ENCODE measurements at places on chromosomes 12 and 14.

DNA sequence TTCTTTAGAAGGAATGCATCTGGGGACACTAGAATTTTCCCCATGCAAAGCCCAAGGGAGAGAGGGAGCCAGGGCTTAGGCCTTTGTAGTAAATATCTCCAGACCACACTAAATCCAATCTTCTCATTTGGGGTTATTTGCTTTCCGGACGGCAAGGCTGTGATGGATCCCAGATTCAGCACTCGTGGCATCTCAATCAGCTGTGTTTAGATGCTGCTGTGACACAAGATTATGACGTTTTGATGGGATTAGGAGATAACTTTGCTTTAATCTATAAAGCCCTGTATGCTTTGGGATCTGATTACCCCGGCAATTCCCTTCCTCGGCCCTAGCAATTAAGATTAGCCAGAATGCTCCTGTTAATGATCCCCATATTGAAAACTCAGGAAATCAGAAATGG lies 686.7 kb upstream of the TBX3 start:
- DNase-seq = no peak

DNA sequence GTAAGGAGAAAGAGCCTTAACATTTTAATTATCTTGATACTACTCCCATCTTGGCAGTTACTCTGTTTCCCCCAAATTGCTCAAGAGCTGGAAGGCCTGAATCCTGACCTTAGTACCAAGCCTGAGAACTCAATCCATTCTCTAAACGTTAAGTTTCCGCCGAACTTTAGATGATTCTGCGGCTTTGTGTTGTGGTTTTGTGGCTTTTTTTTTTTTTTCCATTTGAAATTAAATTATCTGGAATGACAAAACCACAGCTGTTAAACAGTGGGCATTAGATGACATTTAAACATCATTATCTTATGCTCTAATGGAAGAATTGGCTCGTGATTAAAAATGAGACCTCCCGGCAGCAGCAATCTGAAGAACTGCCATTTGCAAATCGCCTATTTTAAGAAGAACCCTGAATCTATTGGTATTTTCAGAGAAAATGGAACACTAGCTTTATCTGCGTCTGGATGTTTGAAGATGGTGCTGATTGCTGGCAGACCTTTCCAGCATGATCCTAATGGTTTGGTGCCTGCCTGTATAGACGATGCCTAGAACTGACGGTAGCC lies 38.4 kb downstream of the TMEM132C start:
- no peak for DNase-seq

DNA sequence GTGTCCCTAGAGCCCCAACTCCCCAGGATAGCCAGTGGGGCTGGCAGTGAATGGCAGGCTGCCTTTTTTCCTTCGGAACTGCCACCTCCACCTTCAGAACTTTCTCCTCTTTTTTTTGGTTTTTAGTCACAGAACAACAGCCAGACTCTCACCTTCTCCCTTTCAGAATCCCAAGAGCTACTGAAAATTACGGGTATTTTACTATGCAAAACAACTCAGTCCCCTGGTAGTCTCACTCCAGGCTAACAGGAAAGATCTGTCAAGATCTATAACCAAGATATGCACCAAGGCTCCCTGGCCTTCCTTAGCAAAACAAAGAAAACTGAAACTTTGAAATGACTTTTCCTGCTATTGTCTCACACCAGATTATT lies 12.5 kb downstream of the PLEKHG6 start:
- no peak for DNase-seq

DNA sequence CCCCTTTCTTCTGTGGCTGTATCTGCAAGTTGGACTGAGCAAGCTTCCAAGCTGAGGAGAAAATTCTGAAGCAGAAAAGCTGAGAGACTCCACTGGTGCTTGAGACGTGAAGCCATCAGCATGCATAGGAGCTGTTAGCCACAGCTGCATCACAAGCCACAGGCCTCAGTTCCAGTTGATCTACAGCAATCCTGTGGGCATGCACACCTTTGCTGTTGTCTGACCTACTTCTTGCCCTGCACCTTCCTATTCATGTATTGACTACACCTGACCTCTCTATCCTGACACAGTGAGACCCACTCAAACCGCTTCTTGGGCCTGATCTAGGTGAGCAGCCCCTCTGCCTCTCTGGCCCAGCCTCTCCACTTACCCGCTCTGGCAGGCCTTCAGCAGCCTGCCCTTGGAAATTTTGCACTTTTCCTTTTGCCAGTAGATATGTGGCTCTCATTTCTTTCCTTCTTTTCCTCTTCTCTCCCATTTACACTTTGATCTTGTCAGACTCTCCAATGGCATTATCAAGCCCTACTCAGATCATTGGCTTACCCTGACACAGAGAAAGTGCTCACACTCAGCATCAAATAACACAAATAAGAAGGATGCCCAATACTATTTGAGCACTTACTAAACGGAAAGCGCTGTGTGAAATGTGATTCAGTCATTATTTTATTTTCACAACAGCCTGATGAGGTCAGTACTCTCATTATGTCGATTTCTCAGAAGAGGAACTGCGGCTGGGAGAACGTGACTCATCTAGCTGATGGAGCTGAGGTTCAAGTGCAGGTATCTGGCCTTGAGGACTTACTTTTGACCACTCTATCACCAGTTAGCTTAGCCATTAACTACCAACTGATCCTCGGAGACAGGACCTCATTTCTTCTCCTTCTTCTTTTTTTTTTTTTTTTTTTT lies 21.9 kb upstream of the PTGR2 start:
- DNase-seq = peak; percentile 63

DNA sequence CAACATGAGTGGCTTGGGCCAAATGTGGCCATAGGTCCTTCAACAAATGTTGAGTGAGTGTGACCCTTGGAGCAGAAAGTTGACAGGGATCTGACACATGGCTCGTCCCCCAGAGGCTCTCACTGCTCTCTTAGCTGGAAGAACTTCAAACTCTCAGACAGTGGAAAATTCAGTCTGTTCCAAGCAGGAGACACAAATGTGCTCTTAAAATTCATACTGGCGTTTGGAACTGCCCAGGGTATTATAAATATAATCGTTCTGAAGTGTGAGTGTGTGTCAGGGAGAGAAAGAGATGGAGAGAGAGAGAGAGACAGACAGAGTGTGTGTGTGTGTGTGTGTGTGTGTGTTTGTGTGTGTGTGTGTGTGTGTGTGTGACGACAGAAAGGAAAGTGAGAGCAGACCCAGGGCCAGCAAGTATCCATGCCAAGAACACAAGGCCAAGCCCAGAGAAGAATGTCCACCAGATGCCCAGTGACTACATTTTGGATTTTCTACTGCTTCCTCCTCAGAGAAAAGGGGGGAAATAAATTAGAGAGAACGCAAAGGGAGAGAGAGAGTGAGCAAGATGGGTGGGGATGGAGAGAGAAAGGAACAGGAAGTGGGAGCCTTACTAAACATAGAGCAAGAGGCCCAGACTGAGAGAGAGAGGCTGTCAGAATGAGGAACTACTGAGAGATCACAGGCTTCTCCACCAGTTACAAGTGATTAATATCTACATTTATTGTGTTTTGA lies 193.6 kb upstream of the NUDT4 start:
- peak; percentile 35 for DNase-seq

- no peak for DNase-seq
Observed at GRCh38 chr14:101535232-101535631, 26.1 kb upstream of the DIO3 start.

DNA sequence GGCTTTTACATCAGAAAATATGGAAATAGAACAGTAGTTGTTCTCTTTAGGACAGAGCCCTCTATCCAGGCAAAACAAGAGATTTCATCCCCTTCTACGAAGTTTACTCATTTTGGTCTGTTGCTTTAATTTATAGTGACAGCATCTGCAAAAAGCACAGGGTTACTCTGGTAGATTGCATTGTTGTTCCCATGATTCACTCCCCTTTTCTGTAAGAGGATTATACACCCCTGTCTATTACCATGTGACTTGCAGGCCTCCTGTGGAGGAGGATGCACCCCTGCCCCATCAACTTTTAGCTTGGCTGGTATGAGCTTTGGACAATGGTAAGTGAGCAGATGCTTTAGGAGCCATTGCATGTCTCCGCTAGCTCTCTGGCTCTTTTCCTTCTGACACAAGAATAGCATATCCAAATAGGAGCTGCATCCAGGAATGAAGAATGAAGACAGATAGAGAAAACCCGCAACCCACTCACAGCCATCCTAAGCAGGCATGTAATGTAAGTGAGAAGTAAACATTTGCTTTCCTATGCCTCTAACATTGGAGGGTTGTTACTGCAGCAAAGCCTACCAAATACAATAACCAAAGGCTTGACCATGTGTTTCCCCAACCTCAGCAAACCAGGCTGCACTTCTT lies 304.2 kb downstream of the AKAP6 start:
- peak; percentile 35 for DNase-seq

Measured in fibroblast of skin of right biceps (primary cell).